NCI-H82 (cell line): ENCODE measurements at places on chromosomes 3 and 15.
A peak's percentile ranks its signal among the peaks of the same experiment; 100 is the strongest.

GRCh38 chr3:2714834-2715233 lies 395.3 kb downstream of the IL5RA start:
- no peak for DNase-seq

DNA sequence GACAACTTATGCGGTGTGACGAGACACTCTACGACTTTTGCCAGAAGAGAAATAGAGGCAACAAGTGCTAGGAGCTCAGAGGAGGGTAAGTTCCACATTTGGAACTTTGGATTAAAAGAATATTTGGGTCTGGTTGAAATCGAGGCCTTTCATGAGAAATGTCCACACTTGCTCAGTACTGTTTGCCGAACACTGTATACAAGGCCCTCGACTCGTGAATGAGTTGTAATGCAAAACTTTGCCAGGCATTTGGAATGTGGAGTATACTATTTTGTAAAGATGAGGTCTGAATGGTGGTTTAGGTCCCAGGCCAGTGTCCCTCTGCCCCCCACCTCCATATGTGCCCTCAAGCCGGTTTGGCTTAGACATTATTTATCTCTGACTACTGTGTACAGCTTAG lies 73.9 kb downstream of the IGF1R start:
- DNase-seq: no peak

- no peak for DNase-seq
These were observed 190.5 kb downstream of the GREM1 start for GRCh38 chr15:32908135-32908801.

- no peak for DNase-seq
These were observed 107.6 kb downstream of the PIK3CB start for GRCh38 chr3:138726946-138727730.

DNA sequence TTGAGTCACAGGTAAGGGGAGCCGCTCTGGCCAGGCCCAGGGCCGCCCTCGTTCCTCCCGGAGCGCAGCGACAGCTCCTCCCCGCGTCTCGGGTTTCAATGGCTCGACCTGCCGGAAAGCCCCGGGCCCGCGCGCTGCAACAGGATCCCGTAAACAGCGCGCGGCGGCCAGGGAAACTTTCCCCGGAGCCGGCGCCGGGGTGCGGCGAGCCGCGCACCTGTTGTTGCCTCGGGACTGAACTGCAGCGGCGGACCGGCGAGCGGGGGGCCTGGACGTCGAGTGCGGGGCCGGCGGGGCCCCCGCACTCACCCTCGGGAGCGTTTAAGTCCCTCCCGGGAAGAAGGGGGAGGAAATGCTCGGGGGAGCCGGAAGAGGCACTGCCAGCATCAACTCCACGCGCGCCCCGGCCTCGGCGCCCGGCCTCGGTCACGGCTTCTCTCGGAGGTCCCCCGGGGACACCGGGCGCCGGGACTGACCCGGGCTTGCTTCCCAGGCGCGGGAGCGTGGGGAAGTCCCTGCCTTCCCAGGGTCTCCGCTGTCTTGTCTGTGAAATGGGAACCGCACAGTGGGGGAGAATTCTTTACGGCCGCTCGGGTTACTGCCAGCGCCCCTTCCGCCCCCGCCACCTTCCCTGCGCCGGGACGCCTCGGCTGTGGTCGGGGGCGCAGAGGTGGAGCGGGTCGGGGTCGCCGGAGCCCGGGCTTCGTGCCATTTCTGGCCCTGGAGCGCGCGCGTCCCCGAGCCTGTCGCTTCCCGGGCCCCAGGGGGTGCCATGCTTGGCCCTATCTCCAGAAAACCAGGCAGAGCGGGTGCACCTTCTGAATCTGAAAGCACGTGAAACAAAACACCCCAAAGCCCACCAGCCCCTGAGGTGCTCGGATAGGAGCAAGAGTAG lies 7.5 kb upstream of the PGPEP1L start:
- peak; percentile 64 for DNase-seq

DNA sequence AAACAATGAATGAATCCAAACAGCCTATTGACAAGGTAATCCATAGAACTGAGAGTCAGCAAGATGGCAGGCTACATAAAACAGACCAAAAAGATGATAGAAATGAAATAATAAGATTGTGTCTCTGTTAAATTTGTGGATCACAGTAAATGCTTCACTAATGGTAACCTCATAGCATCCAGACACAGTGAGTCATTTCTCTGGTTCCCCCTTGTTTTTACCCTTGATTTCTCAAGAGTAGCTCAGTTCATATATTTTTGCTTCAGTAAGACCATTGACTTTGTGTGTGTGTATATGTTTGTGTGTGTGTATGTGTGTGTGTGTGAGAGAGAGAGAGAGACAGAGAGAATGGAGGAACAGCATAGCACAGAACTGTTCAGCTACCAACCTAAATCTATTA lies 546.9 kb downstream of the RBMS3 start:
- DNase-seq: no peak

DNA sequence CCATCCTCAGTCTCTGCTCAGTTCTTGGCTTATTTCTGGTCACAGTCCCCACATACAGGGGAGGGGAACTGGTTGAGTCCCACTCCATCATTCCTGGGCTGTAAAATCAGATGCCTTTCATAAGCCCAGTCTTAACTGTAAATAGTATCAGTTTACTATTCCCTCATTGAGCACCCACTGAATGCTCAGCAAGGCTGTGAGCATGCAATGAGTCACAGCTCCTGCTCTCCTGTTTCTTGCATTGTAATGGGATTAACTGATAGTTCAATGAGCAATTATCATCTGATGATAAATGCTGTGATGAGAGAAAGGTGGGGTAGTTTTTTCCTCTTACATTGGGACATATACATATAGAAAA lies 113.6 kb upstream of the TPM1 start:
- peak; percentile 55 for DNase-seq

DNA sequence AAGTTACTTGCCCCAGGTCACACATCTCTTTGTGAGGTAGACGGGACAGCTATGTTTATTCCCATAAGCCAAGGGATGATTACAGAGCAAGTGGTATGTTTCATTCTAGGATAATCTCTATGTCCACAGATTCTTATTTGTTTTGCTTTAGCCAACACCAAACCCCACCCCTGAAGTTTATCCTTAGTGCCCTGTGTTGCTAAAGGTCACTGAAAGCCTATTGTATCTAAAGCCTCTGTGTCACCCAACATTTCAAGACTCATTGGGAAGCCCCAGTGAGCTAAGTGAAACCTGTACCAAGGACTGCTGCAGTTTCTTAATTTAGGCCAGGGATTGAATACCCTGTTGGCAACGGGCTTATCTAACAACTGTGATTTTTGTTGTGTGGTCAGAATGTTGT lies 135.6 kb downstream of the ADAMTS9 start:
- no peak for DNase-seq

- DNase-seq: peak; percentile 87
These were observed 39.3 kb downstream of the RHCG start for GRCh38 chr15:89457086-89457485.

DNA sequence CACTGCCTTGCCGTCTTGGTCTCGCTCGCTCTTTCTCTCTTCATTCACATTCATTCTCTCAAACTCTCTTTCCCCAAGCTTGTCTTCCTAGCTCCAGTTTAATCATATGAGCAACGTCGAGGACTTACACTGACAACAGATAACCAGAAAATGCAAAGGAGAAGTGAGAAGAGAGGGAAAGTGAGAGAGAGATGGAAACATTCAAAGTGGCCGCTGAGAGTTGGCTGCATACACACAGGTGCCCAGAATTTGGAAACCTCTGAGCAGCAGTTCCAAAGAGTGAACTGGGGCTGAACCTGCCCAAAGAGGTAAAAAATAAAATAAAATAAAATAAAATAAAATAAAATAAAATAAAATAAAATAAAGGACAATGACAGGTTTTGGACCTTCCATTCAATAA lies 583.0 kb downstream of the FOXP1 start:
- no peak for DNase-seq

DNA sequence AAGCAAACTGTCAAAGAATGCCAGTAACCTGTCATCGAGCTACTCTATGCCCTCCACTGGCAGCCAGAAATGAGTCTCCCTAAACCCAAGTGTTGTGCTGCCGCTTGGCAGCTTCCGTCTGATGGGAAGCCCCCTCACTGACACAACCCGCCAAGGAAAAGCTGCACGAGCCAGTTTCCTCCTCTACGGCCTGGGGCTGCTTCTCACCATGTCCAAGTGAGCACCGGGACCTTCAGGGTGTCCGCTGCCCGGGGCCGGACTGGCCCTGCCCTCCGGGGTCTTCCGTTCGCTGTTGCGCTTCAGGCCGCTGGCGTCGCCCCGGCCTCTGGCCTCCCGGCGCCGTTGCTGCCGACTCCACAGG lies 490 bp downstream of the TOMM70 start:
- DNase-seq: peak; percentile 51
